ENCODE measurements at places on chromosomes 12 and 14.

- no peak for DNase-seq
Measured at GRCh38 chr12:116650585-116651087, 87.2 kb downstream of the SPRING1 start.

DNA sequence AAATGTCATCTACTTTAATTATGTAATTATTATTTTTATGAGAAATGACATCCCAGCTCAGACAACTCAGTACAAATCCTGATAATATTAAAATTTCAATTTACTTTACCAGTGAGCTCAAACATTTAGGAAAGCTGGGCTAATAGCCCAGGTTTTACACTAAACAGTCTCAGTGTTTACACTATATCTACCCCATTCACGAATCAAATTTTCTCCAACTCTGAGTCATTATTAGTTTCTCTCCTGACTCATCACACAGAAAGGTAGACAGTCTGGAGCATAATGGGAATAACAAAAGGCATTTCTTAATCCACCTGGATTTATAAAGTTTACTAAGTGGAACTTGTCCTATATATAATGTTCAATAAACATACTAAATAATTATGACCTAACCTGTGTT lies 5.7 kb downstream of the PAWR start:
- DNase-seq = no peak

DNA sequence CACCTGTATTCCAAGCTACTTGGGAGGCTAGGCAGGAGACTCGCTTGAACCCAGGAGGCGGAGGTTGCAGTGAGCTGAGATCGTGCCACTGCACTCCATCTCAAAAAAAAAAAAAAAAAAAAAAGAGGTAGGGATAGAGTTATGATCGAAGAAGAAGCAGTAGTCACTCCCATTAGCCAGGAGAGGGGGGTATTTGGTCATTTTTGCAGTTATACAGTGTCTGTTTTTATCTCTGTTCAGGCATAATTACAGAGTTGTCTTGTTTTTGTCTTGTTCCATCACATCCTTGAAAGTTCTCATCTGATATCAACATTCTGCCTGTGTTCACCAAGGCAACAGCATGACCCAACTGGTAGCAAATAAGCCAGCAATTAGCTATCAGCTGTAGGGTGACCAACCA lies 98.5 kb upstream of the TMPO start:
- DNase-seq = no peak

DNA sequence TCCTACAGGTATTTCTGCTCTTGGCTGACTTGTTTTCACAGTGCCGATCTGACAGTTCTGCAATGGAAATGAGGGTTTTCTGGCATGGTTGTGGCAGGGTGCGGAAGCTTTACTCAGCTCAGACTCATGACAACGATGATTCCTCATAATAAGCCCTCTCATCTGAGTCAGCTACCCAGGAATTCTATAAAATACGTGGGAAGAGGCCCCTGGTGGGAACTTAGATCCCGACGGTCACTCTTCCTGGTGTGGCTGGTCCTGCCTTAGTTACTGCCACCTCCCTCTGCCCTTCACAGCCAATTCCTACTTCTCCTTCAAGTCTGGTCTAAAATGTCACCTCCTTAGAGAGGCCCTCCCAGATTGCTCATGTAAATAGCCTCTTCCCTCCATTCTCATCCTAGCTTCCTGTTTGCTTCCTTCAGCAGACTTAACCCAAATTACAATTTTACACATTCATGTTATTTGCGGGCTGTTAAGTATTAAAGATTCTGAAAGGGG lies 104.2 kb upstream of the MAP1LC3B2 start:
- DNase-seq = no peak

- no peak for DNase-seq
Measured at GRCh38 chr12:105233041-105233905, 2.7 kb downstream of the APPL2 start.

DNA sequence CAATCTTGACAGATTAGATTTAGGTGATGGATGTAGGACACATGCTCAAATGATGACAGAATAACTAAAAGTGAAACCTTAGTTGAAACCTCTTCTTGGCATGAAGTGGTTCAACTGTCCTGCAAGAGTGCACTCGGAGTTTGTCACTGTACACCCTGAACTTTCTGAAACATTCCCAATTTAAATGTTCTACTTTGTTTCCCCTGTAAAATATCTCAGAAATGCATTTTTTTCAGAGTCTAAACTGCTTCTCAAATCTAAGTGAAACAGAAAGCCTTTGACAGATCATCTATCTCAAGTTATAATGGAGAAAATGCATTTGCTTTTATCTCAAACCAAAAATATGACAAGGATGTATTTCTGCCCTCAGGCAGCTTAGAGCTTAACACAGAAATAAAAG lies 66.0 kb downstream of the BHLHE41 start:
- DNase-seq = no peak

GRCh38 chr12:48788854-48789775 lies at the start of gene ADCY6:
Gene ADCY6, minus strand, starts transcription at chr12:48789089. Its CDS starts 5,655 bp downstream, at chr12:48783434.
- DNase-seq = no peak

DNA sequence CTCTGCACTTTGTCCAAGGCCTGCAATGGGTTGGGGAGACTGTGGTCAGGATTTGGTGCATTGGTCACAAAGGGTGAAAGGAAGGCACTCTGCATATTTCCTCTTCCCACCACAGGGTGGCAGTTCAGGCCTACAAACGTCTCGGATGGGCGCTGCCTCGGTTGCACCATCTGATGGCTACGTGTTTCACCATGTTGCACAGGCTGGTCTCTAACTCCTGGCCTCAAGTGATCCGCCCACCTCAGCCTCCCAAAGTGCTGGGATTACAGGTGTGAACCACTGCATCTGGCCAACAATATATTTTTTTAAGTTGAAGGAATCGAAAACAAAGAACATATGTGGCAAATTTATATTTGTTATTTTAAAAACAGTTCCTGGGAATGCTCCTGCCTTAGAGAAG lies 35.1 kb downstream of the TMBIM6 start:
- no peak for DNase-seq

DNA sequence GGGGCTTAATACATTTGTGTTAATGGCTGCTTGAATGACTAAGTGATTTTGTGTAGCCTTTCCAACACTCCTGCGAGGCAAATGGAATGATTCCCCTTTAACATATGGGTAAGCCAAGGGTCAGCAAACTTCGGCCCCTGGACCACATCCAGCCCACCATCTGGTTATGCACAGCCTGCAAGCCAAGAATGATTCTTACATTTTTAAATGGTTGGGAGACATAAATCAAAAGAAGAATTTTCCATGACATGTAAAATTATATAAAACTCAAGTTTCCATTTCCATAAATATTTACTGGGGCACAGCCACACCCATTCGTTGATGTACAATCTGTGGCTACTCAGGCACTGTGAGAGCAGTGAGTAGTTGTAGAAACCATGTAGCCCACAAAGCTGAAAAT lies 9.0 kb downstream of the SLC8B1 start:
- DNase-seq = no peak

- DNase-seq = no peak
Measured at GRCh38 chr12:67509666-67510386, 138.7 kb upstream of the DYRK2 start.

GRCh38 chr12:132218915-132219314 lies 74.7 kb downstream of the NOC4L start:
- peak; percentile 45 for DNase-seq

- no peak for DNase-seq
Measured at GRCh38 chr12:6336079-6336888, 5.6 kb downstream of the TNFRSF1A start.

DNA sequence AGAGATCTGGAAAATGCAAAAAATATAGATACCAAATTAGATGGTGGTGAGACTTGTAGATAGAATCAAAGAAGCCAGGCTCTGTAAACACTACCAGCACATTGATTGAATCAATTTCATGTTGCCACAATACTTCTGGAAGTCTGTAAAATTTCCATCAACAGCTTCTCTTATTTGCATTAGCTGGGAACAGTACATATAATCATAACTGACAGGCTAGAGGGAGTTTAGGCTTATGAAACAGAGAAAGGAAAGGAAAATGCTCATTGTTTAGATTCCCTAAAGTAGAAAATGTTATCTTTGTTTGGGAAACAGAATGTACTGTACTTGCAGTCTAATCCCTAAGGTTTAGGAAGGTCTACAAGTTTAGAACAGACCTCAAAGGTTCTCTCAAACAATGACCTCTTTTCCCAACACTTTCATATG lies 335.2 kb downstream of the CEP128 start:
- DNase-seq = no peak

DNA sequence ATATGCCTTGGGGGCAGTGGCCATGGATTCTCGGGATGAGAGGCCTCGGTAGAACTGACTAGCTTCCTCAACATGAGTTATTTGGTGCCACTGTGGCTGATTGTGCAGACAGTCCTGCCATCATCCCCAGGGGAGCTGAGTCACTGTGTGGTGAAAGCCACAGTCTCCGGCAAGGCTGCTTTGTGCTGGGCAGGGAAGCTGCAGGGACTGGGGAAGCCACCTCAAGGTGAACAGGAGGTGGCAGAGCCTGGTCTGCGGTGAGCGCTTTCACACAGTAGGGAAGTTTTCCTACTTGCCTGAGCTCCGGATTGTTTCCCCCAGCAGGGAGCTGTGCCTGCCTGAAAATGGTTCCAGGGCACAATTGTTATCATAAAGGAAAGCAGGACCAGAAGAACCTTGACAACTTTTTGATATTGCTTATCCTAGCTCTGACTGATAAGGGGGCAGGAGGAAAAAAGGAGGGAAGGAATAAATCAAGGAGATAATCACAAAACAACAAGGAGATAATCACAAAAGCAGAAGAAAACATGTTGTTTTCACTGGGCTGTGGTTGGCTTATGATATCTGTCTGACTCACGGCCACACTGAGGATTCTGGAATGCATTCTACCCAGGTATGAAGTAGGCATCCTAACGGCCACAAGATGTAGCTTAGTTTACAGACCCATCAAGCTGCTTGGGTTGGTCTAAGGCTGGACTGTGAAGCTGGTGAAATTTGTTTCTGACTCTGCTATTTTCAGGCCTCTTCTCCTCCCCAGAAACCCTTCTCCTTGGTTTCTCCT lies 32.2 kb upstream of the GNG2 start:
- peak; percentile 14 for DNase-seq

GRCh38 chr14:72513965-72514659 lies 379.8 kb downstream of the DPF3 start:
- no peak for DNase-seq

DNA sequence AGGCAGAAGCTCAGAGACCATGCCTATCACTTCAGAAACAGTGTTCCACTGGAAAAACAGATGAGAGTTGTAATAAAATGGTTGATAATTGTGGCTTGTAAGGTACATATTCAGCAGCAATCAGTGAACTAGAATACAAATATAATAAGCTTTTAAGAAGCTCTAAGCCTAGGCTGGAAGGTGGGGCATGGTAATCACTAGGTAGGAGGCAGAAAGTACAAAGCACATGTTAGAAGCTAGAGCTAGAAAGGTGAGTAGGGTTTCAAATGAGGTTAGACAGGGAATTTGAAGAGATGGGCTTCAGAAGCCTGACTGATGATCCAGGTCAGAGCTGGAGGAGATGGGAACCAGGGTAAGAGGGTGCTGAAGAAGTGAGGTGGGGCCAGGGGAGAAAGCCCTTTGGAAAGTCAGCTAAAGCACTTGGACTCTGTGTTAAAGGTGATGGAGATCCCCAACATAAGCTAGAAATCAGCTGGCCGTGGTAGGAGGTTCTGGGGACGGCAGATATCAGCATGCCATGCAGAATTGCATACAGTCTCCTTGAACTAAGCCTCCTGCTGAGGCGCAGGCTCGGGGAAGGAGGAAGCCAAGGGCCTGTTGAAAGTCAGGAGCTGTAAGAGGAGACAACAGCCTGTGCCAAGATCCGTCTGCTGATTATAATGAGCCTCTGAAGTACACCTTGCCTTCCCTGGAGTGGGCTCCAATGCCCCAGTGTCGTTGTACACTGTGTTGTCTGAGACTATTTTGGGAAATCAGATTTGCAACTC lies 659.4 kb downstream of the BCL11B start:
- no peak for DNase-seq

- DNase-seq = no peak
Measured at GRCh38 chr14:85426068-85426935, 103.6 kb upstream of the FLRT2 start.

GRCh38 chr14:76267322-76268046 lies 108.5 kb upstream of the ESRRB start:
- DNase-seq = no peak

DNA sequence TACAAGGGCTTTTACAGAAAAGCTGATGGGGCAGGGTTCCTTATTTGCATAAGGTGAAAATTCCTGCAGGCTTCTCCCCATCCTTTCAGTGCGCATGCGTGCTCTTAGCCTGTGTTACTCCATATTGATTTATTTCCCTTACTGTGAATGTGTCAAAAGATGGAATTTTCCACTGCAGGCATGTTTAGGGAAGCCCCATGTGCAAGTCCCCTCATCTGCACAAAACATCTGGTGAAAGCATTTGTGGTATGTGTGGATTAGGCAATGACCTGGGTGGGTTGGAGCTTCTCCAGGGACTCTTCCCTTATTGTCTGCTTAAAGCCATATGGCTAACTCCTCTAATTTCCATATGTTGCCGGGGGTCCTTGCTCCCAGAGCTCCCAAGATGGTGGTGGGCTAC lies 912.7 kb upstream of the LRFN5 start:
- DNase-seq = no peak

- DNase-seq = no peak
Measured at GRCh38 chr14:79090641-79091180, 920.5 kb downstream of the NRXN3 start.

DNA sequence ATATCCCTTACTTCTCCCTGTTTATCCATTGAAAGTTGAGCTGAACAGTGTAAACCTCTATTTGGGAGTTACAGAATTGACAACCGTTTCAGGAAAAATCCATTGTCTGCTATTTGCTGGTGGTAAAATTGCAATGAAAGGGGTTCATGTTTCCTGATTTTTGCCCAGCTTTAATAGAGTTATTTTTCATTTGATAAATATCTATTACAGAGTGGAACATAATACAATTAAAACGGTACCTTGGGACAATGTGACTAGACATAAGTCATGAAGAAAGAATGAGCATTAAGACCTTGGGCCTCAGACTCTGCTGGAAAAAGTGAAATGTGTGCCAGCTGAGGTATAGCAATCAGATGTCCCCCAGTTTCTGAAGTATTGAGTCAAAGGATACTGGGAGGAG lies 13.1 kb downstream of the PTPRR start:
- DNase-seq = no peak

- no peak for DNase-seq
Measured at GRCh38 chr12:49552014-49552413, 13.2 kb downstream of the KCNH3 start.

DNA sequence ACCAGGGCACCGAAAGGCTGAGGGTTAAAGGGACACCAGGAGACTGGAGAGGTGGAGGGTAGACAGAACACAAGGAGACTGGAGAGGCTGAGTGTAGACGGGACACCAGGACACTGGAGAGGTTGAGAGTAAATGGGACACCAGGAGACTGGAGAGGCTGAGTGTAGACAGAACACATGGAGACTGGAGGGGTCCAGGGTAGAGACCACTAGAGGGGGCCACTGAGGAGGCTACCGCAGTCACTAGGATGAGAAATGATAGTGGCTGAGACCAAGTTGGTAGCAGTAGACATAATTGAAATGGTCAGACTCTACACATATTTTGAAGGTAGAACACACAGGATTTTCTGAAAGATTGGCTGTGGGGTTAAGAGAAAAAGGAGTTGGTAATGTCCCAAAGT lies 68.2 kb downstream of the PAH start:
- DNase-seq = no peak

GRCh38 chr12:77102691-77103090 lies 37.3 kb upstream of the E2F7 start:
- DNase-seq = no peak
